ENCODE measurements at places on chromosomes 5 and 9.

DNA sequence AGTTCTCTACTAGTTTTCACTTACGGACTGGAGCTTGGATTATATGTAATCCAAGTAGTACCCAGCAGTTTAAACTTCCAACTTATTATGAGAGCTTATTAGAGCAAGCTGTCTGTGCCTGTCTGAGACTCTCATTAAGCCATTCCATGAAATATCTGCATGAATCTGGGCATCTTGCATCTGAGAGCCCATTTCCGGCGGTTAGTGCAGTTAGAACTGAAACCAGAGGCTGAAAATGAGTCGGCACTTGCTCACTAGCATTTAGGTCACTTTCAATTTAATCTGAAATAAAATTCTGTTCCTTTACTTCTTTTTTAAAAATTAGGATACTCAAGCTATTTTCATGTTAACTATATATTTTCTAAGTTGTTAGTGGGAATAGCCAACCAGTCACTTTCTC is 102.2 kb downstream of the MEGF10 start:
- DNase-seq: no peak

GRCh38 chr9:98836206-98836605 is 28.7 kb downstream of the GALNT12 start:
- DNase-seq: no peak

- no peak for DNase-seq
Measured at GRCh38 chr5:17183831-17184230, 33.6 kb upstream of the BASP1 start.

DNA sequence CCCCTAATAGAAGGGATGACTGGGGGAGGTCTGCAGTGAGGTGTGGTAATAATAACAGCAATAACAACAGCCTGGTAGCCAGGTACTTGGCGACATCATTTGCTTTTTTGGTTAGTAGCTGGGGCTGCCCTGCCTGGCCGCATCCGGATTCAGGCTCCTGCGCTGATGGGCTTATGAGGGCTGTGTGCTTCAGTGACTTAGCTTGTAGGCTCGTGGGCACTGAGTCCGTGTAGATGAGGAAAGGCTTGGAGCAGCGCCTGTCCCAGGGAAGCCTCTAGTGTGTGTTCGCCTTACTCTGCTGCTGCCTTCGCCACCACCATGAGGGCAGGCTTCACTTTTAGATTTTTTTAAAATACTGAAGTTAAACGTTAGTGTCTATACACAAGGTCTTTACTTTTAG is 4.5 kb downstream of the NDUFS6 start:
- no peak for DNase-seq

GRCh38 chr9:88164850-88165249 is 26.6 kb upstream of the SPATA31C2 start:
- DNase-seq: no peak

GRCh38 chr9:84293001-84293798 is 47.4 kb downstream of the SLC28A3 start:
- DNase-seq: peak; percentile 10

DNA sequence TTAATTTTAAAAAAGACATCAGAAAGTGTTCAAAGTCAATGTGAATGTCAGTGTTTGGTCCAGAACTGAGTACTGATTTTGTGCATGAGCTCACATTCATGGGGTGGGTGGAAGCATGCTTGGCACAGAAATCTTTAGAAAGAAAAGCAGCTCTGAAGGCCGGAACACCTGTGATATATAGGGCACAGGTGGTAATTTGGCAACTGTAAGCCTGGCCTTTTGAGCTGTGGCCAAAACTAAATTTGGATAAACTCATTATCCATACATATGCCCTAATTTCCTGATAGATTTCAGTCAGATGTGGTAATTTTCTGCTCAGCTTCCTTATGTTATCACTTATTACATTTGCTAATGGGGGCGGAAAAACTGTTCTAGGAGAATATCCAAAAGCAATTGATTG is 211.4 kb downstream of the HCN1 start:
- DNase-seq: no peak

DNA sequence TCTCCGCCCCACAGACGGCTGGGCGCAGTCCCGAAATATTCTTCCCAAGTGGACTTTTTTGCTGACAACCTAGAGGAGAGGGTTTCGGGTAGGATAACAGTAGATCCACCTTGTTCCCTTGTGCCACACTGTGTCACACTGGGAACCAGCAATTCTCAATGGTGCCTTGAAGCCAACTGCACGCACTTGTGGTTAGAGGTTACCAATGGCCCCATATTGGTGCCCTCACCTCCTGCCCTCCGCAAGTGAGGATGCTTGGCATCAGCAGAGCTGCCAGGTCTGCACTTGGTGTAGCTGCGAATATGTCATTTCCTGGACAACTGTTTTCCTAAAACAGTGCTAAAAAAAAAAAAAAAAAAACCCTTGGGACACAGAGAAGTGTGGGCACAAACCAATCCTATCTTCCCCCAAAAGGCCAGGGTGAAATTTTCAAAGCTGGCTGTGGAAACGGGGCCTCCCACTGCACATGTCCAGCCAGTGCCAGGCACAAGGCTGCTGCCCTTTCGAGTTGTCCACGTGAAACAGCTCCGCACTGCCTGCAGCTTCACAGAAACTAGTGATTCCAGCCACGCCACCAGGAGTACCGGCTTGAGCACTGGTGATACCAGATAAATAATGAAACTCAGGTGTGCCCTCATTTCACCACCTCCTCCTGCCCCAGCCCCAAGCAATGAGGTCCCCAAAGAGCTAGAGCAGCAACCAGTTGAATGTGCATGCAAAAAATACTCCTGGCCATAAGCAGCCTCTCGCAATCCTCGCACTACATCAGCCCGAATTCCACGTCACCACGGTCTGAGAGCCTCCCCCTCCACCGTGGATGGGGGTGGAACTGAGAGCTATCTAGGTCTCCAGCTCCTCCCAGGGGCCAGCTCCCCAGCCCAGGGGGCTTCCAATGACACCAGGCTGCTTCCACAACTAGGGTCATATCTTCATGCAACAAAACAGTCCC is 51.2 kb downstream of the USP20 start:
- DNase-seq: peak; percentile 63

GRCh38 chr5:133756036-133756435 is 143.7 kb upstream of the FSTL4 start:
- no peak for DNase-seq

GRCh38 chr5:149423049-149423793 is 44.1 kb upstream of the IL17B start:
- DNase-seq: no peak

- DNase-seq: no peak
Measured at GRCh38 chr5:55926476-55926875, 68.3 kb downstream of the IL6ST start.

GRCh38 chr5:110512266-110512665 is 214.2 kb downstream of the TMEM232 start:
- DNase-seq: no peak

GRCh38 chr9:98994172-98995058 is 50.7 kb downstream of the COL15A1 start:
- no peak for DNase-seq

GRCh38 chr5:37830348-37830747 is 9.5 kb downstream of the GDNF start:
- no peak for DNase-seq

DNA sequence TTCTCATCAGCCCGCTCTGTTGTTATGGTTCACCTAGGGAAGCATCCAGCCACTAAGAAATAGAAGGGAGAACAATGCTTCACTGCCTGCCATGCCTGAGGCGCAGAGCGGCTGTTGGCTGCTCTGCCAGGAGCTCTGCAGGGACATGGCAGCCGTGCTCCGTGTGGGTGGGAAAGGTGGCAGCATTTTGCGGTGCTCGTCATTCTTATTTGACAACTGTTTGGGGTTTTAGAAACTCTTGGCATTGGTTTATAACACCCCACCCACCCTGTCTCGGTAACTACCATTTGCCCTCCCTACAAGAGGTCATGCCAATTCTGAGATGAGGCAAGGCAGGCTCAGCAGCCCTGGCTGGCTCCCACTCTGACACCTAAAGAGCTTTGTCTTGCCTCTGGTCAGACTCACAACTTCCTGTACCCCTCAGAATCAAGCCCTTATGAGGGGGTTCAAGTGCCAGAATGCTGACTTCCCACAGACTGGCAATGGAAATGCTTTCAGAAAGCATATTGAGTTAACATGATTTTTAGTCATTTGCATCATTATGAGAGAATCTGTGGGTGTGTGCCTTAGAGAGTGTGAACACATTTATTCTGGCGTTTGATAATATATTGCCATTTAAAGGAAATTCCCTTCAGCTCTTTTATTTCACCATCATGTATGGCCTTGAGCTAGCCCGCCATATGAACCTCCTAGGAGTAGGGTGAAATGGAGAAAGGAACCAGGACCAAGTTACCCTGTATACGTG is 288.0 kb upstream of the ANKRD55 start:
- DNase-seq: no peak

DNA sequence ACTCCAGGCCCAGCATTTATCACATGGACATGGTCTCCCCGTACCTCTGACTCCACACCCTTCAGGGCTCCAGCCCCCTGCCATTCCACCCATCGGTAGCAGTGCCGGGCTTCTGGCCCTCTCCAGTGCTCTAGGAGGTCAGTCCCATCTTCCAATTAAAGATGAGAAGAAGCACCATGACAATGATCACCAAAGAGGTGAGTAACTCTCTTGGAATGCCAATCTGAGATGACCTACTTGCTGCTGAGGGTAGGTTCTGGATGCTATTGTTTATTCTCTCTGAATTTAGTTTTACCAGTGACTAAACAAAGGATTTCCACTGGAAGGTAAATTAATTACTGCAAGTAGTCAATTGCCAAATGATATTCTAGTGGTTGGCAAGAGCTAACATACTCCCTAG is 80.8 kb downstream of the TLE4 start:
- no peak for DNase-seq

DNA sequence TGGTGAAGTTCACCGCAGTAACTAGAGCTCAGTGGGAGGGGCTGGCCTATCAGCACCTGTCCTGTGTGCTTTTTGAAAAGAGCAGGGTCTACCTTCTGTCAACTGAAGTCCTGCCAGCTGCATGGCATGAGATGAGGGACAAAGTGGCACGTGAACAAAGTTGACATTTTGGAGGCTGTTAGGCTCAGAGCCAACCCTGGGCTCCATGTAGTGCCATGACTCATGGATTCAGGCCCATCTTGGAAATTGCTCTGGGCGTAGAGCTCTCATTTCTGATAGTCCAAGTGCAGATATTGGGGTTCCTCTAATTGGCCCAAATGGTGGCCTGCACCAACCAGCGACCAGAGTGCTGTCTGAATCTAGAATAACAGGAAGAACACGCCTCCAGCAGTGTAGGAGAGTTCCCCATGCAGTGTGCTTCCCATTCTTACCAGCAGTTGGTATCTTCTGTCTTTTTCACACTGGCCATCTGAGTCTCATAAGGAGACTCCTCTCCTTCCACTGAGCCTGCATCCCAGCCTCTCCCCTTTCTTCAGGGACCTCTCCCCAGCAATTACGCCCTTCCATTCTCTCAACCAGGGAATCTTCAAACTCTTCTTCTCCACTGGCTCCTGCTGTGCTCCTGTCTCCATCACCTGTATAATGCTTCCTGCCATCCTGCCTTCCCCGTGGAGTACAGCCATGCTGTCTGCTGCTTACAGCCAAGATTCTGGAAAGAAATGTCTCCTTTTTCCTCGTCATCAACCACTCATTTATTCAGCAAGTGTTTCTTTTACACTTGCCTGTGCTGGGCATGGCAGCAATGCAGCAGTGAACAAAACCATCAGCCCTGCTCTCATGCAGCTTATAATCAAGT is 30.4 kb downstream of the IRF1 start:
- DNase-seq: no peak

DNA sequence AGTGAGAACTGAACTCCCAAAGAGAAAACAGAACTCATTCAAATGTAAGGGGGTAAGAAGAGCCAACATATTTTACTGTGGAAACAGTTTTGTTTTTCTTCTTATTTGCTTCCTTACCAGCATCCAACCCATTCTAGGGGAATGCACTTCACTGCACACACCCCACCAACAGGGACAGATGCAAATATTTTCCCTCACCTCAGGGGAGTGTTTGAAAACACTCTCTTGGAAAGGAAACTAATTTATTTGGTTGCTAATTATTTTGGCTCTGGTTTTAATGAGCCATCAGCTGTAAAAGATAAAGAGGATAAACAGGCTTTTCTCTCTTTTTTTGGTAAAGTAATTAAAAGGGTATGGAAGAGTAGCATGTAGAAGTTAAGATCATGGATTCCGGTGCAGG is 413.4 kb downstream of the MAN2A1 start:
- no peak for DNase-seq

GRCh38 chr9:128124873-128125579 is 2.5 kb downstream of the PTGES2 start:
- DNase-seq: peak; percentile 63

DNA sequence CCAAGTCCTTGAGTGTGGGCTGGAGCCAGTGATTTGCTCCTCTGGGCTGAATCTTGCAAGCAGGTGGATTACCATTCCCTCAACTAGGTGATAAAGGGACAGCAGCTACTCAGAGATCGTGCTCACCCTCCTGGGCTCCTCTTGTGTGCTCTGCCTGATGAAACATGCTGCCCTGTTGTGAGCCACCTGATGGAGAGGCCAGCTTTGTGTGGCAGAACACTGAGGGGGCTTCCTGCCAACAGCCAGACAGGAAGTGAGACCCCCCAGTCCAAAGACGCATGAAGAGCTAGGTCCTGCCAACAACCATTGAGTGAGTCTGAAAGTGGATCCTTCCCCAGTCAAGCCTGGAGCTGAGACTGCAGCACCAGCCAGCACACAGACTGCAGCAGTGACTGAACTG is 106.4 kb upstream of the IRX2 start:
- DNase-seq: no peak

DNA sequence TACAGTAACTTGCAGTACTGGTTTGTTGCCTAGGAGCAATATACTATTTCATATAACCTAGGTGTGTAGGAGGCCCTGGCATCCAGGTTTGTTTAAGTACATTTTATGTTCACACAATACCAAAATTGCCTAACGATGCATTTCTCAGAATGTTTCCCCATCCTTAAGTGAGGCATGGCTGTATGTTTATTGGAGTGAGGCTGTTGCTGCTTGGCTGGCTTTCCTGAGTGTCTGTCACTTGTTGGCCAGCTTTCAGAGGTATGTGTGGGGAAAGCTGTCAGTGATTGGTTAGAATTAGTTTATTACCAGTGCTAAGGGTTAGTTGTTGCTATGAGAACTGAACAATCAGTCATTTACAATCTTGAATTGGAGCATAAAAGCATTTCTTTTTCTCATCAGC is 154.1 kb upstream of the CDH12 start:
- DNase-seq: no peak

- DNase-seq: no peak
Measured at GRCh38 chr5:113446358-113446927, 11.7 kb upstream of the TSSK1B start.

- no peak for DNase-seq
Measured at GRCh38 chr5:42591015-42591414, 165.6 kb upstream of the CCDC152 start.

GRCh38 chr9:6219981-6220380 is 4.4 kb downstream of the IL33 start:
- no peak for DNase-seq

DNA sequence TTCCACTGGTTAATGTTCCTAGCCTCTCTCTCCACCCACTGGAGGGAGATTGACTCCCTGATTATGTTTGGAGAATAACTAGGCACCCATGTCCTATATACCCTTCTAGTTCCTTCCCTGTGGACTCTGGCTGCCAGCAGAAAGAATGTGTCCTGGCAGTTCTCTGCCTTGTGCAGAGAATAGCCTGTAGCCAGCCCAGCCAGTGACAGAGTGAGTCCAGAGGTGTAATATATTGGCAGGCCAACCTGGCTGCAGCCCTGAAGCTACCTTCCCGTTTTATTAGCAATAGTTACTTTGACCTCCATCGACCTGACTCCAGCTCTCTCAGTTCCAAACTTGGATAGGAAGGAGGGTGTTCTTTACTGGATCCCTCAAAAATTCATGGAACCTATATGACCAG is 8.1 kb downstream of the SETD9 start:
- DNase-seq: no peak

- no peak for DNase-seq
Measured at GRCh38 chr9:90838098-90838497, 36.5 kb downstream of the SYK start.

Data from stimulated activated CD4-positive, alpha-beta T cell treated with anti-CD3 and anti-CD28 coated beads, Interleukin-2, amount 100 ng/mL, for 24 hours (primary cell).